ENCODE measurements at places on chromosomes 7 and 10. TPM values are rescaled to one million over a fixed set of nuclear protein-coding genes. Genes with fewer than 3 reads are reported as not detected.
A peak's percentile ranks its signal among the peaks of the same experiment; 100 is the strongest.

DNA sequence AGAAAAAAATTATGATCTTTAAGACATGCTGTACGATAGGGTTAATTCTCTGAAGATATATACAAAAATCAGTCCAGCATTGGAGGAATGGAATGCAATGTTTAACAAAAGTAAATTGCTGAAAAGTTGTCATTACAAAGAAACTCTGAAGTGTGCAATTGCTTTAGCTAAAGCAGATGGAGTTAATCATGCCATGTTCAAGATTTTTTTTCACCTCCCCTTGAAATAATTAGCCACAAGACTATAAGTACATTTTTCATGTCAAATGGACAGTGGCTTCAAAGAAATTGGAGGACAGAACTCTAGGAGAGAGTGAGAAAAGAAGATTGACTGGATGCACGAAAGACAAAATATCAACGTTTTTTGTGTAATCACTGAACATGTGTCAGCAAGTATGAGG, 63.1 kb upstream of the MEOX2 start:
- no peak for DNase-seq

DNA sequence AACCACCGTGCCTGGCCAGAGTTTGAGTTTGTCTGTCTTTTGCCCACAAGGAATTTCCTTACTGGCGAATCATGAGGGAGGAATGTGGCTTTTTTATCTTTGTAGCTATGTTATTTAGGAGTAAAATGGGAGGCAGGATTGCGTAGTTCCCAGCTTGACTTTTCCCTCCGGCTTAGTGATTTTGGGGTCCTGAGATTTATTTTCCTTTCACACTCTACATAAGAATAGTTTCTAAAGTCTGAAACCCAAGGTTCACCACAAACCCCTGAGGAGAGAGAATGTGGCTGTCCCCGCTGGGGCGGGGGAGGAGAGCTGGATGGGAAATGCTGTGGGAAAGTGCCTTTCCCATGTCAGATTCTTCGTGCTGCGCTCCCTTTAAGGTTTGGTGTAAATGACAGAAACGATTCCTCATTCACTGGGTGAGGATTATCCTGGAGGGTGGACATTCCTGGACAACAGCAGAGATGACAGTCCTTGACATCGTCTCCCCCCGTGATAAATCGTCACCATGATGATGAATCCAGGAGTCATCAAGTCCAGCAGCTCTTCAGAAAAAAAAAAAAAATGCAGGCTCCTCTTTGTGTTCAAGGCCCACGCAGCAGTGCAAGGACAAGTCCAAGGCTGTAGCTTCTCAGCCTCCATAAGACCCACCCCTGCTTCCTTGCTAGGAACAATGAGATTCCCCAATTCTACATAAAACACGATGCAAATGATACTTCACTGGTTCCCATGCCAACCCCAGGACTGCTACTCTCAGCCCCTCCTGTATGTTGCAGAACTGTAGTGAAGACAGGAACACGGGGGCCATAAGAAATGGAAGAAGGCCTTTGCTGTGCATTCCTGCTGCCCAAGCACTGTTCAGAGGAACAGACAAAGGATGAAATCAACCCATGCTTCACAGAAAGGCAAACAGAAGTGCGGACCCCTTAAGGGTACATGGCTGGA, 233.1 kb downstream of the CCDC3 start:
- no peak for DNase-seq

Gene HGF
- not detected for total RNA-seq

- DNase-seq = no peak
Measured at GRCh38 chr7:31371621-31372020, 31.1 kb upstream of the NEUROD6 start.

Gene VPS37D
- total RNA-seq = 0.86 TPM

DNA sequence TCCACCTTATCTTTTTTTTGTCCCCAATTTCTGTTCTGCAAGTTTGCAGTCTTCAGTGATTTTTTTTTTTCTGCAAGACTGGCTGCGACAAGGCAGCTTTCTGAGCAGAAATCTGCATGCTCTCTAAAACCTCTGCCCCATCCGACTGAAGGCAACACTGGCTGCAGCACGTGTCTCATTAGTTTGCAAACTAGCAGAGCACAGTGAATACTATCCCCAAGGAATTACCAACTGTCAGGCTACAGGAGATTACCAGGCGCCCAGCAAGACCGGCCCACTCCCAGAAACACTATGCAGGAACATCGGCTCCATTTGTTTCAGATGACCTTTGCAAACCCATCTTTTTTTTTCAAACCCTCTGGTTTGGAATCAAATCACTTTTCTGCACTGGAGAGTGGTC, 538.8 kb downstream of the SORCS1 start:
- no peak for DNase-seq

DNA sequence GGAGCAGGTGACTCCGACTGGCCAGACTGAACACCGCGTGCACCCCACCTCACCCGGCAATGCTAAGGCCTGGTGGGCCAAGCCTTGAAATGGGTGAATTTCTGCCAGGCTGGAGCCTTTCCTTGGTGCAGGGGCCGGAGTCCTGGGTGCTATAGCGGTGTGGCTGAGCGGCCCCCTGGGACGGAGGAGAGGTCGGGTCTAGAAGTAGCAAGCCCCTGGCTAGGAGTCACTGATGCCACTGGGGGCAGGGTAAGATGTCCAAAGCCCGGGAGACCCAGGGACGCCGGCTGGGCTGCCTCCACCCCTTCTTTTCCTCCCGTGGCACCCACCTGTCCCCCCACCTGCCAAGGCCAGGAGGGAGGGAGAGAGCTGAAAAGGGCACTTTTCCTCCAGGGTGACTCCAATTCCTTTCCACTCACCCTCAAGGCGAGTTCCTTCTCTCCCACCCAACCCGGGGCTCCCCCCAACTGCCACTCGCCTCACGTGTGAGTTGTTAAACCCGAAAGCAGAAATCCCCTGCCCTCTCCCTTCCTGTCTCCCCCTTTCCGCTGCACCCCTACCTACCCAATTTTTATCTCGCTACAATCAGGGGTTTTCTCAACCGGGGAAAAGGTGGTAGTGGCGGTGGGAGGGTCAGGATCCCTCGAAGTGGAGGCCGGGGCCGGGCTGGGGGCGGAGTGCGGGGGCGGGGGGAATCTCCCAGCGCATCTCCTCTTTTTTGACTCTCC, 6.0 kb upstream of the GATA3 start:
- DNase-seq = peak; percentile 47

All from activated naive CD8-positive, alpha-beta T cell treated with anti-CD3 and anti-CD28 coated beads, Interleukin-2, amount 10 ng/mL, durations not matched to agents 7 days and 5 days (primary cell).